ENCODE measurements at places on chromosomes 7 and 10. TPM values are rescaled to one million over a fixed set of nuclear protein-coding genes. Genes with fewer than 3 reads are reported as not detected.
A peak's percentile ranks its signal among the peaks of the same experiment; 100 is the strongest.

DNA sequence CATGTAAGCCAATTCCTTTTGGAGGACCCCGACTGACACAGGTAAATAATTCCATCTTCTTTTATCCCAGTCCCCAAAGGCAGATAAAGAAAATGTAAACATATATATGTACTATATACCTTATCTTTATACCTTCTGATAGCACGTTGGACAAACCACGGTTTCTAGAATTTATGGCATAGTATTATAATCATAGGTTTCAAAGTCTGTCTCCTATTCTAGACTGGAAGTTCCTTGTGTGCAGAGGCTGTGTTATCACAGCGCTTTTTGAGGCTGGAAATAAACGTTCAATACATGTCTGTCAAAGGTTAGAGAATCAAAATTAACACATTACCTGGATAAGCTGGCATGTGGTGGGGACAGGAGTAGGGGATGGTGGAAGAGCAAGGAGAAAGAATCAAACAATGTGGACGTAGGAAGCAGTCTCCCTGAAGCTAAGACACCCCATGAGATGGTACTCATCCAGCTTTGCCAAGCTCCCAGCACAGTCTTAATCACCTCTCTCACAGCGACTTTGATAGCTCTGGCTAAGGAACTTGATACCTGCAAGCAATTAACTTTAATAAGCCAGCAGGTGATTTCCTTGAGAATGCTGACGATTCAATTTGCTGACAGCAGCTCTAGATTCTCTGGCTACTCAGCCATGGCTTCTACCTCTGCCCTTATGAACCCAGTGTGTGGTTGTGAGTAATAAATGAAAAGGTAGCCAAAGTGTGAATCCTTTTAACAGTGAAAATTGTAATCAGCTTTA, 208.4 kb upstream of the LRRTM3 start:
- DNase-seq = no peak

DNA sequence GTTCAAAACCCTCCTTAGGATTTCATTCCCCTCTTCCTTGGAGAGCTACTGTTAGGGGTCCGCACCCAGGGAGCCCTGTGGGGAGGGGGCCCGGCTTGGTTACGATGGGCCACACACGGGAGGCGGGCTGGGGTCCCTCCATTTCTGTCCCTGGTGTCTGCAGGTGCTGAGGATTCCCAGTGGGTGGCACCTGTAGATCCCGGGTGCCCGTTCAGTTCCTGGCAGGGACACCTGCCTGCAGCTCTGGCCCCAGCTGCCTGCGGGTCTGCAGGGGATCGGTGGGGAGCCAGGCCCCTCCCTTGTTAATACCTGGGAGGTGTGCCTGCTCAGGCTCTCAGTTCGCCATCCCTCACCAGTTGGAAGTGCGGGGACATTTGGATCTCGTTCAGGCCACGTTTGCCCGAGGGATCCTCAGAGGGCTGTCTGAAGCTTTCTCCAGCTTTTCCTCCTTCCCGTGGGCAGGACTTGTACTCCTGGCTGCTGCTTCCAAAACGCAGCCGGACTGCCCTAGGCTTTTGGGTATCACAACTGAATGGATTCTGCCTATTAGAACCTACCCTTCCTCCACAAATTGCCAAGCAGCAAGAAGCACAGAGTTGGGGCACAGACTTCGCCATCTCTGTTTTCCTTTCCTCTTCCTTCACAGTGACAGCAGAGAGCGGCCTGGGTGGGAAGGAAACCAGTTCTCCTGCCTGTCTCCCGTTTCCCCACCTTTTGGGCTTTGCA, 22.3 kb upstream of the IL15RA start:
- DNase-seq = no peak

The SYT15B gene
- 2.7 TPM for total RNA-seq

- no peak for DNase-seq
These were observed 89.5 kb downstream of the VPS41 start for GRCh38 chr7:38819463-38819862.

The LRRC61 gene
- total RNA-seq = not detected

DNA sequence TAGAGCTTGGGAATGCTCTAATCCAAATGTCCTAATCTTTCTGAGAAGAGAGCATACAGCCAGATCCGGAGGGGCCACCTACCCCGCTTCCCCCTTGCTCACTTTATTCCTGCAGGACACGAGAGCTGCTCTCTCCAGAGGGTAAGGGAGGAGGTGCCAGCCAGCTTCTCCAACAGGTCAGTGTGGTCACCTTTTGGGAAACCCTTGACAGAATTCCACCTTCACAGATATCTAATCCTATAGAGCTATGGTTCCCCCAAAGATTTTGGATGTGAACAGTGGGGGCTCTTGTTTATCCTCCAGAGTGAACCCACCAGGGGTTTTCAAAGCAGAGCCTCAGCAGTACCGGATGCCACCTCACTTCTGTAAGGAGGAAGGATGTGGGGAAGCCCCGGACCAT, 34.6 kb upstream of the C10orf90 start:
- no peak for DNase-seq

DNA sequence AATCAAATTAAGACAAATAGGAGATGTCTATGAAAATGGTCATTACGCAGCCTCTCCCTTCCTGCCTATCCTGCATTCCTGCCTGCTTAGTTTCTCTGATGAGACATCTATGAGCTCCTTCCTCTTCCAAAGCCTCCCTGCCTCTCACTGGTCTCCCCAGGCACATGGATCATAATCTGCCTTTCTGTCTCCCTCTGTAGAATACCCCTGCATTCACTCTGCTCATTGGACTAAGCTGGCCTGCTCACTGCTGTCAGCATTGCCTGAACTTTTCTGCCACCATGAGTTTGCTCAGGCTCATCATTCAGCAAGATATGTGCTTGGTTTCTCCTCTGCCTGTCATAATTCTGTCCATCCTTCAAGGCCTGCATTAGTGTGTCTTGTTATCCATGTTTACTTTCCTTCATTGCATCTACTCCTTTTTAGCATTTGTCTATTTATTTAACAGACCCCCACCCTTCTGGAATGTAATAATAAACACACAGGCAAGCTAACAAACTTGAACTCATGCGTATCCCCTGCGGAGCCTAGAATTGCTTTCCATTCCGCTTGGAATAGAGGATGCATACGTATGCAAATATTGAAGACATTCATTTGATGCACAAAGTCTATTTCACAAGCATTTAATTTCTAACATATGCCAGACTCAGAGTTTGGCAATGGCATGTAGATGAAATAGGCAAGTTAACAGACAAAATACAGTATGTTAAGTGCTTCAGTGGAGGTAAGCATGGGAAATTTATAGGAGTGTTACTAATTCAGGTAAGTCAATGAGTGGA, 88.3 kb downstream of the PTPRZ1 start:
- peak; percentile 16 for DNase-seq

The PDE1C gene
- 1.9 TPM for total RNA-seq

DNA sequence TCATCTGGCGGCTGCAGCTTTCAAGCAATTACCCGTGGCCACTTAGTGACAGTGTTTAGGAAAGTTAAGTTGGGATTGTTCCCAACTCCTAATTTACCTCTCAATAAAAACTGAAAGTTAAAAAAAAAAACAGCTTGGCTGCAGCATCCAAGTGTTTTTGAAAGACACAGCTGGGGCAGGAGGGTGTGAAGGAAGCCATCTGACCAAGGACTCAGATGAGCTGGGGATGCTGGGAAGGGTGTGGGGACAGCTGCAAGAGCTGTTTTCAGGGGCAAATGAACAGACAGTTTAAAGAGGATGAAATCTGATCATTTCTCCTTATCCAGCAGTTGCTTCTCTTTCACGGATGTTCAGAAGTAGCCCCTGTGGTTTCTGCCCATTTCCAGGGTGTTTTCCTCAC, 129.2 kb upstream of the CDCA7L start:
- DNase-seq = no peak

DNA sequence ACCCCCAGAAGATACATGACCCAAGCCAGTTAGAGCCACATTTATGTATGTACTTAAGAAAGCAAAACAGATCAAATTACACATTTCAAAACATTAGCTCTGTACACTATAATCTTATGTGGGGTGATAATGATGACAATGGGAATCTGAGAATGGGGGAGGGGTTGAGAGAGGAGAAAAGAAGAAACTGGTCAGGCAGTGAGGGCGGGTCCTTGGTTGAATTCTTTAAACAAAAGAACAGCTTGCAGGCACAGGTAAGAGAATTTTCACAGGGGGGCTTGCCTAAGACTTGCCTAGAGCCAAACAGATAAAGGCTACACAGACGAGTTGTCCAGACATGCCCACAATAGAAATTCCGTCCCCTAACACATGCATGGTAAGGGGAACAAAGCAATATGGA, 76.8 kb upstream of the PTER start:
- no peak for DNase-seq

The CDK1 gene
- total RNA-seq = 200 TPM

DNA sequence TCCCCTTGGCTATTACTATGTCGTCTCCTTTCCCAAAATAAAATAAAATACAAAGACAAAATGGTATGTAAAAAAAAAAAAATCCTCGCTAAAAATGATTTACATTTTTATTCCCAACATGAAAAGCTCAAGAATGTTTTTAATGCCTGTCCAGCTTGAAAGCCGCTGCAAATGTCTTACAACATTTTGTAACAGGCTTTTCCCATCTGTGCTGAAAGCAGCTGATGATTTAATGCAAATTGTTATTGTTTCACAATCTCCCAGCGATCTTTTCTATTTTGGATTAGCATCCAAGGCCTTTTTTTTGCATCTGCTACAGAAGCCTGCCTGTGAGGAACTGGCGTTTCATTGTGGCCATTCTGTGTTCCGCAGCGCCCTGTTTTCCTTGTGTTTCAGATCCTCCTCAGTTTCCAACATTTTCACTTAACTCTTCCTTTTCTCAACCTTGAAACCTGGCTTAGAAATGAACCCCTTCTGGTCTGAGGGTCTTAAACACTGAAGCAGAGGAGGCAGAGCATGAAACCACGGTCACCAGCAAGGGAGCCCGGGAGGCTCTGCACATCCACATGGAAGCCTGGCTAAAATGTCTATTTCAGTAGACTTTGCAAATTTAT, 712.1 kb downstream of the PARD3 start:
- no peak for DNase-seq

The ERVW-1 gene
- not detected for total RNA-seq

DNA sequence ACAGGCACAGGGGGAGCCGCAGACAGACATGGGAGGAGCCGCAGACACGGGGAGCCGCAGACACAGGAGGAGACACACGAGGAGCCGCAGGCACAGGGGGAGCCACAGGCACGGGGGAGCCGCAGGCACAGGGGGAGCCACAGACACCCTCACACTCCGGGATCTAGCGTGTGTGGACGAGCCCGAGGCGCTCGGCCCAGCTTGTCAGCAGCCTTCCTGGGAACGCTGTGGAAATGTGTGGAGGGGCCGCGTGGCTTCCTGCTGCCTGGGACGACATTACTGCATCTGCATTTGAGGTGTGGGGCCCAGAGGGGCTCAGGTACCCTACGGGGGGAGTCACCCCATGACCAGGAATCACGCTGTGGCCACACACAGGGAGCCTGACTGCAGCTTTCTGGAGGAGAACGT, 313.2 kb downstream of the PTPRN2 start:
- DNase-seq = no peak

The NXPH1 gene
- not detected for total RNA-seq

DNA sequence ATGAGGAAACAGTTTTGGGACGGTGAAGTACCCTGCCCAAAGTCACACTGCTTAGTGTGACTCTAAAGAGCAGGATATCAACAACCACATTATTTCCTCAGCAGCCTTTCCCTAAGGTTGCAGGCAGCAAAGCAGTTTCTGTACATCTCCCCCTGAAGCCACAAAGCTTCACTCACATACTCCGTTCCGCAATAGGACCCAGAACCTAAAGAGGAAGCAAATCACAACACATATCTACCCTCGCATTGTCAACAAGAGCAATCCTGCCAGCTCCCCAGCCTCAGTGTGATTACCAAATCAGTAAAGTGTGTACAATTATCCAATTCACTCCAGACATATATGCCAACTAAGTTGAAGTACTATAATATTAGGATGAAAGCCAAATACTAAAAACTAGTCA, 30.8 kb downstream of the VAX1 start:
- DNase-seq = no peak

DNA sequence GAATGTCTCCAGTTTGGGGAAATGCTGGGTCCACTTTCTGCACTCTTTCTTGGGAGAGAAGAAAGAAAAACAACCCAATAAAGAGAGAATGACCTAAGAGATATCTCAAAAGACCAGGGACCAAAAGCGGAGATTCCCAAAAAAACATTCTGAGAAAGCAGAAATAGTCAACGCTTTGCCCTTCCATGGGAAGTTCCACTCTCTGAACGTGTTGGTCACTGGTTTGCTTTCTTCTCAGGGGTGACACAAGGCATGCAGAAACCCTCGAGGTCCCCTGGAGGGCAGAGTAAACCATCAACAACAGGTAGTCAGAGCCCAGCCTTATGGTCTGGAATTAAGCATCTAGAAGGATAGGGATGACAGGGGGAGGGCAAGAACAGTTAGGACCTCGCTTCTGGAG, 26.2 kb upstream of the AOAH start:
- no peak for DNase-seq

GRCh38 chr7:131057015-131057793, 270.5 kb upstream of the MKLN1 start:
- peak; percentile 97 for DNase-seq

The TFR2 gene
- not detected for total RNA-seq

The ST8SIA6 gene
- total RNA-seq = 0.14 TPM

GRCh38 chr7:69889338-69889975, 291.2 kb downstream of the AUTS2 start:
- no peak for DNase-seq

The RSU1 gene
- 36.6 TPM for total RNA-seq
